ENCODE measurements at places on chromosomes 1 and 21.

- no peak for DNase-seq
These were observed 4.3 kb upstream of the SPATC1L start for GRCh38 chr21:46188226-46189212.

DNA sequence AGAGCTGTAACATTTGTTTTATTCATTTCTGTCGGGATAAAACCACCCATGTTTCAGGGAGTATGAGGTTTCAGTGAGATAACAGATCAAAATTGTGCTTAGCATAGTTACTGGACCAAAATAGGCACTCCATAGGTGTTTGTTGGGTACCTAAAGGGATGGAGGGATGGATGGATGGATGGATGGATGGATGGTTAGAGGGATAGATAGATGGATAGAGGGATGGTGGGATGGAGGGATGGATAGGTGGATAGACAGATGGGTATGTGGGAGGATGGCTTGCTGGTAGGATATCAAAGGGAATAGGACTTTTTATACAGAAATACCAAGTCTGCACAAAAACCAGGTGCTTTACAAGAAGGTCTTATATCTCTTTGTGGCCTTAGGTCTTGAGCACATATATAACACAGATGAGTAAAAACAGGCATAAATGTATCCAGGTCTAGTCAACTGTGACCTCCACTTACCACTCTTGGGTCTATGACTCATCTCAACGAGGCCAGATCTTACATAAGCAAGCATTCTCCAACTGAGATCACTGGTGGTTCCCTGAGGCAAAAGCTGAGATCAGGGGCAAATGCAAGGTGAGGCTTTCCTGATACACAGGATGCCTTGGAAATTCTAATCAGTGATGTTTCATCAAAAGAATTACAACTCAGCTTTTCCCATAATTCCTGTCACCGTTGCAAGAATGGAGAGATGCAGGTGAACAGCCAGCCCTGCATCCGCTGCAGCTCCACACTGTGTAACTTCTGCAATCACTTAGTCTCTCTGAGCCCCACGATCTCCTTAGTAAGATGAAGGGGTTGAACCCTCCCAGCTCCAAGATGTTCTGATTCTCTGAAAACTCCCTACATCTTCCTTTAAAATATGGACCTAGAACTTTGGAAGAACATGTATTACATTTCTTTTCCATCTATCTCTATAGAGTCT, 32.0 kb downstream of the PTAFR start:
- no peak for DNase-seq

- no peak for DNase-seq
These were observed 106.8 kb upstream of the DPT start for GRCh38 chr1:168835791-168836190.

DNA sequence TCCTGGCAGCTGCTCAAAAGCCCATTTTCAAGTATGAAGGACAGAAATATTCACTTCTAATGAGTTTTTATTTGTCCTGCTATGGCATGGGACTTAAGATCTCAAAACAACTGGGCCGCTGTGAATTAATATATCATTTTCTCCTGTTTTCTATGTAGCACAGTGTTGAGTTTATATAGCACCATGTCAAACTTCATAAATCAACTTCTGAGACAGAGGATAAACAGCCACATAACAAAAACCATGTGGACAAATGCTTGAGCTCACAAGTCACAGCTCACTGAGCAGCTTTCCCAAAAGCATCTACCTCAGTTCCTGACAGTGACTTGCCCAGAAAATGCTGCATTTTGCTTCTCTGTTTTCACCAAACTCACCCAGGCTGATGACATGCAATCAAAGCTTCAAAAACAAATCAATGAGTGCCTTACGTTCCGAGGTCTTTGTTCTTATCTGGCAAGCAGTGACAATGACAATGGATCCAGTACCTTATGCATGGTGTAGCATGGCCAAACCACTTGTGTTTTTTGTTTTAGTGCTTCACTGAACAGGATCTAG, 722.6 kb downstream of the LRRIQ3 start:
- DNase-seq, result no peak

DNA sequence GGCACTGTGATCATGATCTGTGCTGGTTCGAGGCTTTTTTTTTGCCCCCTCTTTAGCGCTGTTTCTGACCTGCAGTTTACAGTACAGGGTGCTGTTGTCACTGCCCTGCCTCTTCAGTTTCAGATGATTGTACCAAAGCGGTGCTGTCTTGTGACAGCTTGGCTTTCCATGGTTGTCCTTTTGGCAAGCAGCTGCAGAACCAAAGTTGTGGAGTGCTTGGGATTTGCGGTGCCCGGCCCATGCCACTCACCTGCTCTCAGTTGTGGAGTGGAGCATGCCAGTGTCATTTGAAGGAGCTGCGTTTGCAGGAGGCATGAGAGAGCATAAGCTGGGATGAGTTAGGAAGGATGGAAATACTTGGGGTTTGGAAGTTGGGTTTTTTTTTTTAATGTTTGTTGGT, 48.4 kb downstream of the DOP1B start:
- DNase-seq, result no peak

- DNase-seq, result no peak
These were observed 70.0 kb upstream of the KCNJ15 start for GRCh38 chr21:38186661-38187270.
